ENCODE measurements at places on chromosomes 5 and 9. TPM values are rescaled to one million over a fixed set of nuclear protein-coding genes. Genes with fewer than 3 reads are reported as not detected.

The RLN1 gene
- 1.3 TPM for total RNA-seq

The TERT gene
- 4.0 TPM for total RNA-seq

The MAMDC4 gene
- 15.3 TPM for total RNA-seq

The FAM221B gene
- total RNA-seq: not detected

The BOD1 gene
- 25.4 TPM for total RNA-seq

The FOXD4L4 gene
- not detected for total RNA-seq

The FREM1 gene
- not detected for total RNA-seq

The ELAVL2 gene
- total RNA-seq: not detected

The RXRA gene
- total RNA-seq: 6.4 TPM

The RANBP3L gene
- total RNA-seq: not detected

The CFAP157 gene
- total RNA-seq: not detected

The SV2C gene
- total RNA-seq: not detected

The ENTREP1 gene
- total RNA-seq: not detected

The TNFSF8 gene
- total RNA-seq: 45.3 TPM

The SYNPO gene
- not detected for total RNA-seq

The PCDHB7 gene
- not detected for total RNA-seq

The IL9 gene
- 9.9 TPM for total RNA-seq

The OR1N2 gene
- not detected for total RNA-seq

The PCDHA3 gene
- not detected for total RNA-seq

The CLIC3 gene
- total RNA-seq: not detected

The GAS1 gene
- total RNA-seq: 0.34 TPM

The MLANA gene
- total RNA-seq: not detected

The TRMO gene
- 13.1 TPM for total RNA-seq

The F2RL2 gene
- total RNA-seq: not detected

The PCDHGB4 gene
- 0.04 TPM for total RNA-seq

The TMEM245 gene
- total RNA-seq: 32.0 TPM

The FCN2 gene
- total RNA-seq: not detected

The GMCL2 gene
- not detected for total RNA-seq

The PROB1 gene
- 8.9 TPM for total RNA-seq

The PCDHA8 gene
- total RNA-seq: not detected

The RNF44 gene
- 47.2 TPM for total RNA-seq

The PCDH12 gene
- 0.76 TPM for total RNA-seq

The PCDHGA8 gene
- not detected for total RNA-seq

The PIP5KL1 gene
- 2.5 TPM for total RNA-seq

The CDH6 gene
- total RNA-seq: not detected
